T-helper 2 cell (primary cell): ENCODE measurements at places on chromosomes 6 and 20.

DNA sequence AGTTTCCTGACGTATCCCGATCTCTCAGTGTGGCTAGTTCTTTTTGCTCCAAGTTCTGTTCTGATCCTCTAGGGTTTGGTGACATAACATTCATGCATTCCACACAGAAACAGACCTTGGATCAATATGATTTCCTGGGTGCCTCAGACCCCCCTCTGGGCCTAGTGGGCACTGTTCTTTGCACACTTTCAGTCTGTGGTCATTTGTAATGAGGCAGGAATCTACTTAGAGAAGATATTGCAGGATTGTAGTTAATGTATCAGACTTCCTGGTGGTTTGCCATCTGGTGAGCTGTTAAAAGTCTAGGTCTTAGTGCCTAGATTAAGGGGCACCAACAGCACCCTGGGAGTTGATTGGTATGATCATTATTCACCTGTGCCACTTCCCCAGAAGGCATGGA, 7.5 kb downstream of the BEND6 start:
- DNase-seq = no peak

DNA sequence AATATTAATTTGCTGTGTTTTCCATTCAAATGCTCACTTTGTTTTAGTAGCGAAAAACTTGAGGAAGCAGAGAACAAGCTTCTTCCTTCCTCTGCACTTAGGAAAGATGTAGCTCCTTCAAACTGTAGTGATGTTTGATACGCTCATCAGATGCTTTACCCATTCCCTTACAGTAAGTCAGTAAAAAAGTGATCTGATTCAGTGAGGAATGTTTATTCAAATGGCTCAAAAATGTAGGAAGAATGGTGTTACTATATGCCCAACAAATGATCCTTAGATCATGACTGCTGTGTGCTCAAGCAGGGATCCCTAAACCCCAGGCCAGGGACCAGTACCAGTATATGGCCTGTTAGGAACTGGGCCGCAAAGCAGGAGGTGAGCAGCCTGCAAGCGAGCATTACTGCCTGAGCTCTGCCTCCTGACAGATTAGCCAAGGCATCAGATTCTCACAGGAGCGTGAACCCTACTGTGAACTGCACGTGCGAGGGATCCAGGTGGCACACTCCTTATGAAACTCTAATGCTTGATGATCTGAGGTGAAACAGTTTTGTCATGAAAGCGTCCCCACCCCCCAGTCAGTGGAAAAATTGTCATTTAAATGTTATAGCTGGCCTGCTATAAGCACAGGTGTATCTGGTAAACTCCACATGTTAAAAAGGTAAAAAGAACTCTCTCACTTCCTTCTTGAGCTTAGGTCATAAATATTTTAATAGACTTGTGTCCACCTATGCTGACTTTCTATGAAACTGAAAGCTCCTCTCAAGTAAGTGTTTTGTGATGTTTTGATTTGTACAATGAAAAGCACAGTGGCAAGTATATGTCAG, 187.2 kb downstream of the FOXC1 start:
- DNase-seq = no peak

DNA sequence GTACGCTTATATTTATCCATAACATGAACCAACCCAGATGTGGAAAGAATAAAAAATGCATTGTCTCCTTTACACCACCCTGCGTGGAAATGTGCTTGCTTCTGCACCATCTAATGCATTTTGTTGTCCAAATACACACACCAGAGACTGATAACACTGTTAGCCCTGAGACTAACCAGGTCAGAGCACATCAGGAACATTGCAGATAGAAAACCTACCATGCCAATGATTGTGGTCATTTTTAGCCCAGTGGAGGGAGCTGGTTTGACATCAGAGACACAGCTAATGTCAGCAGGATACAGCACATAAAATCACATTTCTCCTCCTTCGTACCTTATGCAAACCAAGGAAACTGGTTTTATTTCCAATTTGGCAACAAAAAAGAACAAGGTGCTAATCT, 528.7 kb downstream of the DOK5 start:
- DNase-seq = no peak

- DNase-seq = no peak
These were observed 183.9 kb upstream of the MCHR2 start for GRCh38 chr6:100177956-100178355.
